ENCODE measurements at places on chromosomes 5 and 9. TPM values are rescaled to one million over a fixed set of nuclear protein-coding genes. Genes with fewer than 3 reads are reported as not detected.

GRCh38 chr5:82296929-82297328, 18.8 kb upstream of the RPS23 start:
- ATAC-seq, result no peak

Gene FGD3
- total RNA-seq, result 7.4 TPM

GRCh38 chr5:73229271-73229670, 56.3 kb downstream of the TMEM174 start:
- ATAC-seq, result no peak

DNA sequence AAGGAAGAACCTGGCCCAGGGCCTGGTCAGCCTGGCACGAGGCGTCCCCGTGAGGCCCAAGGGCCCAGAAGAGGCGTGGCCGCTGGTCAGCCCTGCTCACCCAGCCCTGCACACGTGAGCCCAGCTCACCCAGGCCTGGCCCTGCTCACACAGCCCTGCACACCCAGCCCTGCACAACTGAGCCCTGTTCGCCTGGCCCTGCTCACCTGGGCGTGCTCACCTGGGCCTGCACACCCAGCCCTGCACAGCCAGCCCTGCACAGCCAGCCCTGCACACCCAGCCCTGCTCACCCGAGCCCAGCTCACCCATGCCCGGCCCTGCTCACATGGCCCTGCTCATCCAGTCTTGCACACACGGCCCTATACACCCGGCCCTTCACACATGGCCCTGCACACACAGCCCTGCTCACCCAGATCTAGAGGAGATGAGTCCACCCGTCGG, 2.1 kb downstream of the ZDHHC11 start:
- no peak for ATAC-seq

Measured in motor neuron (in vitro differentiated cells).